DND-41 (cell line): ENCODE measurements at places on chromosomes 1 and 21.
A peak's percentile ranks its signal among the peaks of the same experiment; 100 is the strongest.

DNA sequence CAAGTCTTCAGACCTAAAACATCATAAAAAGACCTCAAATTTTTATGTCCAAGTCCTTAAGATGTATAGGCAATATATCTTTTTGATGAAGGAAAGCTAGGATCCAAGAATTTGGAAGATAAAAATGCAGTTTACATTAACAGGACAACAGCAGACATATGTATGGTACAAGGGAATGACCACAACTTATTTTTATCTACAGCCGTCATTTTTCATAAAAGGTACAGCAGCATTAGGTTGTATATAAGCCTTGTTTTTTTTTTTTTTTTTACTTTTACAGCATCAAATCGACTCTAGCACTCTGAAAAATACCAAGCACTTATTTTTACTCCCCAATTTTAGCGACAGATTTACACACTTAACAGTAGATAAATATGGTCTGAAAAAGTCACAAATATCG is 1.3 kb downstream of the SRSF10 start:
- no peak for DNase-seq

GRCh38 chr1:206117151-206117948 is at the start of gene AVPR1B:
Gene AVPR1B, minus strand, starts transcription at chr1:206117388. Its CDS starts 498 bp downstream, at chr1:206116890.
- no peak for DNase-seq

GRCh38 chr1:12447849-12448312 is 170.1 kb downstream of the DHRS3 start:
- no peak for DNase-seq

- no peak for DNase-seq
These were observed 37.8 kb downstream of the MIS18A start for GRCh38 chr21:32240851-32241687.

DNA sequence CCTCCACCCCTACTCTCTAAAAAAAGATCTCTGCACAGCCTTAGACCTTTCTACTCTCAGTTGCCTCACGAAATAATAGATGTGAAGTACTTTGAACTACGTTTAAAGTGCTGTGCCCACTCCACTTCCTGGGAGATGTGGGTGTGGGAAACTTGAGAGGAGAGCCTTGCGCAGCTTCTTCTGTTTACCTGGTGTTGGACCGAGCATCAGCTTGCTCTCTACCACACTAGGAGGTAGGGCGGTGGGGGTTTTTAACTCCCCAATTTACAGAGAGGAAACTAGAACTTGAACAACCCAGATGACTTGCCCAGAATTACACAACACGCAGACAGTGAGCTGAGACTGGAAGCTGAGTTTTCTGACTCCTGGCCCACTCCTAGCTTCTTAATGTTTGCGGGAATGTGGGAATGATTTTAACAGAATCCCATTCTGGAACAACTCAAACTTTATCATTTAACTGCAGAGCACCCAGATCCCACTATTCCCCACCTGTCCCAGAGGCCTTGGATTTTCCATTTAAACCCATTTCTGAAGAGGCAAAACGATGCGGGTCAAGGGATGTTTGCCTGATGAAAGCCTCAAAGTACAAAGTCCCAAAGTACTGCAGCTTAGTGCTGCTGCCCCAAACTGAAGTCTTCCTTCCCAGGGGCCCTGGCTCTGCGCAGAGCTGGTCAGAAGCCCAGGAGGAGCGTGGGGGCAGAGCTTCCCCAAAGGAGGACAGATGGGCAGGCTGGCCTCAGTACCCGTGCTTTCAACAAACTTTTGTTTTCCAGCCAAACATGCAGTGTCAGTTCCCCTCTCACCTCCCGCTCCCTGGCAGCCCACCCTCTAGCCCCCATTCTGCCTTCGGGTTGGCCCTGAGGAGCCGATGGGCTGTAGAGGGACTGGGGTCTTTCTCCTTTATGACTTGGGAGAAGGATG is 19.0 kb downstream of the BTG2 start:
- peak; percentile 69 for DNase-seq

GRCh38 chr1:166432655-166433054 is 265.9 kb upstream of the FAM78B start:
- DNase-seq, result no peak

GRCh38 chr1:83918688-83919285 is 80.1 kb downstream of the TTLL7 start:
- no peak for DNase-seq

DNA sequence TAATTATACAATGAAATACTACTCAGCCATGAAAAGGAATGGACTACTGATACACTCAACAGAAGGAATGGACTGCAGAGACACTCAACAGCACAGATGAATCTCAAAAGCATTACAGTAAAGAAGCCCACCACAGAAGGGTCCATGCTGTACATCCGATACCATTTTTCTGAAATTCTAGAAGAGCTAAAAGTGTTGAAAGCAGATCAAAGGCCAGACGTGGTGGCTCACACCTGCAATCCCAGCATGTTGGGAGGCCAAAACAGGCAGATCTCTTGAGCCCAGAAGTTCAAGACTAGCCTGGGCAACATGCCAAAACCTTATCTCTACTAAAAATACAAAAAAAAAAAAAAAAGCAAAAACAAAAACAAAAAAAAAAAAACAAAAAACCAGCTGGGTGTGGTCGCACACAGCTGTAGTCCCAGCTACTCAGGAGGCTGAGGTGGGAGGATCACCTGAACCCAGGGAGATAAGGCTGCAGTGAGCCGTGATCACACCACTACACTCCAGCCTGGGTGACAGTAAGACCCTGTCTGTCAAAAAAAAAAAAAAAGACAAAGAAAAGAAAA is 15.5 kb downstream of the PPP1R15B start:
- no peak for DNase-seq

DNA sequence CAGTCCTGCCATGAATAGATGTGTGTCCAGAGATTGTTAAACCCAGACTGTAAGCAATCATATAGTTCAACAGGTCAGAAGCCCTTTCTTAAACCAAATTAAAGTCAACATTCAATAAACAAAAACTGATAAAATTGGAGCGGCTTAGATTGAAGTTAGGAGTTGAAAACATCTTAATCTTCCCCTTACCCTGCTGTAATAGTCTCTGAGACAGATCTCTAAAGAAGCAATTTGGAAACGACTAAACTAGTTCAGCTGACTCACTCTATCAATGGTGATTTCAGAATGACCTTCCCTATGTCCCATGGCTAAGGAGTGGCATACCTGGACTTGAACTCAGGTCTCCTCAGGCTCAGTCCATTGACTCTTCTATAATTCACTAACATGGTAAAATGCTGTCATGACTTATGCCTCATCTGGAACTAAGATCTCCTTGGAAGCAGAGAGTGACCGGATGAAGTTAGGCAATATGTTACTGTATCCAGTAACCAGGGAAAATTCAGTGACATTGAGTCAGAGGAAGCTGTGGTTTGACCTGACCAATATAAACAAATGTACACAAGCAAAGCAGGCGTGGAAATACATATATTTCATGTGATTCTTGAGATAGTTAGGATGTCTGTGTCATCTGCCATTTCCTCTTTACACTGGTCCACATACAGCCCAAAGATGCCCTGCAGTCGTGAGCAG is 30.1 kb downstream of the SGIP1 start:
- DNase-seq, result no peak

DNA sequence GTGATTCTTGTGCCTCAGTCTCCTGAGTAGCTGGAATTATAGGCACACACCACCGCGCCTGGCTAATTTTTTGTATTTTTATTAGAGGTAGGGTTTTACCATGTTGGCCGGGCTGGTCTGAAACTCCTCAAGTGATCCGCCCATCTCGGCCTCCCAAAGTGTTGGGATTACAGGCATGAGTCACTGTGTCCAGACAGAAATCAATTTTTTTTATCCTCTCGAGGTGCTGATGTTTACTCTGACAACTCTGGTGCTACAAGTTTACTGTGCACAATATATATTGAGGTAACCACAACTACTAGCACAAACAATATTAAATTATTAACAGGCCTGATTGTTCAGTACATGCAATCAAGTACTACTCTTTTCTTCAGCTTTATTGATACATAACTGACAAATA is 39.7 kb downstream of the F13B start:
- DNase-seq, result no peak

DNA sequence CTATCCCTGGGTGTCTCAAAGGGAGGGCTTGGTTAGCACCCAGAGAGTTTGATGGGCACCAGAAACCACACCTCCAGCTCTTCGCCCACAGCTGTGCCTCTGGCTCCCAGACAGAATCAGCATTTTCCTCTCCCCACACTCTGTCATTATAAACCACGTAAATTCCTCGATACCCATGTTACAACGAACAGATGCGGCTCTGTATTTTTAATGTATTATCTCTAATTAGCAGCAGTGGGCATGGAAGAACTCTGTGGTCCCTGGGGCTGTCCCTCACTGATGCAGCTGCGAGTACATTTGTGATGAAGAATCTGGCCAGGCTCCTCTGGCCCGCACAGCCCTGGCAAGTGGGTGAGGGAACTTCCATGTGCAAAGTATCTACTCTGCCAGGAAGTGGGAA is 10.8 kb downstream of the HMGB4 start:
- no peak for DNase-seq

DNA sequence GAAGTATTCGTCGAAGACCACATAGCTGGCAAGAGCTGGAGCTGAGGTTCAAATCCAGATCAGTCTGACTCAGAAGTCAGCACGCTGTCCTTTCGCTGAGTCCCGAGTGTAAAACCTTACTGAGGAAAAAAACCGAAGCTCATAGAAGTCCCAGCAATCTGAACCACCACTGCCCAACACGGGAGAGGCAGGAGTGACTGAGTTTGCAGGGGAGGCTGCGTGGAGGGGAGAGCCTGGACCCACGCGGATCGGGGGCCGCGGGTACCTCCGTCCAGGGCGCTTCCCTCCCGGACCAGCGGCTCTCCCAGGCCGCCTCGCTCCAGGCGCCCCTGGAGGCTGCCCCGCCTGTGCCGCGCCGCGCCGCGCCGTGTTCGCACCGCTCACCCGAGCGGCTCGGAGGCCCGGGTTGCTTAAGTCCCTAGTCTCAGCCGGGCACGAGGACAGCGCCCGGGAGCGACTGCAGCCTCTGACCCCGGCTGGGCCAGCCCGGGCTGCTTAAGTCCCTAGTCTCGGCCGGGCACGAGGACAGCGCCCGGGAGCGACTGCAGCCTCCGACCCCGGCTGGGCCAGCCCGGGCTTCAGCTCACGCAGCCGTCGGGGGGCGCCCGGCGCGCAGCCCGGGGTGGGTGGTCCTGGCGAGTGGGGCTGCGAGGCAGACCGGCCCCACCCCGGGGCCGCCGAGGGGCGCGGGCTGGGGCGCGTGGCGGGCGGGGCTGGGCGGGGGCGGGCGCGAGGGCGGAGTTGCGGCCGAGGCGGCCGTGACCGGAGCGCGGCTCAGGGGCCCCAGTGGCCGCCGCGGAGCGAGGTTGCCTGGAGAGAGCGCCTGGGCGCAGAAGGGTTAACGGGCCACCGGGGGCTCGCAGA is at the start of gene ADAMTSL4:
ADAMTSL4 (plus strand) TSS at position 777 of the 864 bp plus-strand sequence. CDS start 2,881 bp downstream, outside the sequence.
- DNase-seq, result no peak

DNA sequence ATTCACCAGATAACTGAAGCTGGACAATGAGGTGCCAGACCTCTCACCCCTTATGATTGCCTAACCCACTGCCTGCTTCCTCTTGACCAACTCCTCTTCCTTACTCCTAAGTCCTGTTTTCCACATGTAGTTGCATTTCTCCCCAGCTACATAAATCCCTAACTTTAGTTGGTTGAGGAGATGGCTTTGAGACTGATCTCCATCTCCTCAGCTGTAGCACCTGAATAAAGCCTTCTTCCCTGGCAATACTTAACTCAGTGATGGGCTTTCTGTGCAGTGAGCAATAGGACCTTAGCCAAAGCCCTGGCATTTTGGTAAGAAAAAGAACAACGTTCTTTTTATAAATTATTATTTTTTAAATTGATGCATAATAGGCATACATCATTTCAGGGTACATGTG is 691.1 kb downstream of the MATN1 start:
- DNase-seq, result no peak

- DNase-seq, result no peak
These were observed 27.1 kb downstream of the SLC30A1 start for GRCh38 chr1:211551638-211552460.

- peak; percentile 62 for DNase-seq
These were observed 36.7 kb upstream of the FAM163A start for GRCh38 chr1:179706339-179706941.

GRCh38 chr1:232962761-232963745 is 12.6 kb downstream of the NTPCR start:
- no peak for DNase-seq

- DNase-seq, result no peak
These were observed 48.2 kb downstream of the RHOU start for GRCh38 chr1:228783418-228784040.

DNA sequence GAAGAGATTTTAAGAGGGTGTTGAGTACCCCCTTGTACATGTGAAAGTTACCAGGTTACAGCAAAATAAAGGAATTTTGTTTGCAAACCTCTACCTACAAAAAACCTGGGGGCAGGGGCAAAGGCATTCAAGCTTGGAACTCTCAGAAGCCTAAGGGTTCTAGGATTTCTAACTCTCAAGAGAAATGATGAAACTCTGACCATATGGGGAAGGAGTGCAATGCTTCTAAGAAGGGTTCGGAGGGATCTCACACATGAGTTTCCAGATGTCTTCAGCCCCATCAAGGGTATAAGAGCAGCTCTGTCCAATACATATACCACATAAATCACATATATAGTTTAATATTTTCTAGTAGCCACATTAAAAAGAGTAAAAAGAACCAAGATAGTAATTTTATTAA is 7.3 kb upstream of the FCGR2A start:
- no peak for DNase-seq

DNA sequence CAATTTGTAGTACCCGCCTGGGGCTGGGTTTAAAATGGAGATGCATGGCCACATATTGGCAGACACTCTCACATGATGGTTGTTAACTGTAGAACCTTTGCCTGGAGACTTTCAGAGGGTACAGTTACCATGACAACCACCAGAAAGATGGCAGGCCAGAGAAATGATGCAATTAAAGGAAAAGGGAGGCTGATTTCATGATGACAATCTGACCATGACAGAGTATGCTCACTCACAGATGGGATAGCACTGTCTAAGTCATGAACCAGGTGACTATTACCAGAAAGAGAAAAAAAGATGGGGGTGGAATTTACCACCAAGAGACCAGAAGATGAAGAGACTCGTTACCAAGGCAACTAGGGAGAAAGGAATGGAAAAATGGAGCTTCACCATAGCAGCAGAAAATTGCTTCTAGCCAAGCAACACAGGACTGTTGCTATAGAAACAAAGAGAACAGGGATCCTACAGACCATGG is 3.5 kb upstream of the TRIT1 start:
- no peak for DNase-seq

GRCh38 chr1:205541161-205541886 is 36.9 kb downstream of the CDK18 start:
- no peak for DNase-seq

GRCh38 chr1:59815892-59816291 is 1.1 kb downstream of the HOOK1 start:
- no peak for DNase-seq

GRCh38 chr1:225366552-225366951 is 61.3 kb downstream of the LBR start:
- DNase-seq, result no peak

- DNase-seq, result no peak
These were observed 748.9 kb downstream of the PLA2G4A start for GRCh38 chr1:187577610-187578009.

GRCh38 chr21:20720623-20721022 is 277.6 kb upstream of the NCAM2 start:
- no peak for DNase-seq
